Hippocampal formation (tissue), 2 donors: ENCODE measurements at places on chromosomes 3 and 15.

DNA sequence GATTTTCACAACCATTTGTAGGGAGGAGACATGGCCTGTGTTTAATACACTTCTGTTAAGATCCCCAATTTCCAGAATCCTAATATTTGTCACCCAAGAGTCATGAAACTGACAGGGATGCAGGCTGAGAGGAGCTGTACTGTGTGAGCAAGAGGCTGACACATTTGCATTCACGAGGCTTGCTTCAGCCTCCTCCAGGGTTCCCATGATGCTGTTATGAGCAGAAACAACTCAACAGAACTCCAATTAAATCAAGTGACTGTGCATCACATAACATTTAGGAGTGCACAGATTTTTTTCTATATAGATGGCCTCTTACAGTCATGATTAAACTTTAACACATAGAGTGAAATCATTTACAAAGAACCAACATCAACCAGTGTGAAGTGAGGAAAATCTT, 292.3 kb upstream of the STT3B start:
- no peak for DNase-seq

DNA sequence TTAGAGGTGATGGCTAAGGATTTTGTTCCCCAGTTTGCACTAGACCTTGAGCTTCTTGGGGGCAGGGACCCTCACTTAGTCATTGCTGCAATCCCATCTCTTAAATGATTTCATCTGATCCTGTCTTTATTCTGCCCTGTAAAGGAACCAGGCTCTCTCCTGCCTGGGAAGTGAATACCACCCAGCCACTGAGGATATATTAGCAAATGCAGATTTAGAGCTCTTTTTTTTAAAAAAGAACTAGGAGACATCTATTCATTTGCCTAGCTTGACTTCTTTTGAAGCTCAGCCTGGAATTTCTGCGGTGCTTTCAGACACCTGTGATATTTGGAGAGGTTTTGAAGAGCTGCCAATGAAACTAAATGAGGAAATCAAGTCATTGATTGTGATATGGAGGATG, 41.8 kb downstream of the CA12 start:
- DNase-seq = no peak

- no peak for DNase-seq
Measured at GRCh38 chr15:44308889-44309288, 20.4 kb downstream of the GOLM2 start.

DNA sequence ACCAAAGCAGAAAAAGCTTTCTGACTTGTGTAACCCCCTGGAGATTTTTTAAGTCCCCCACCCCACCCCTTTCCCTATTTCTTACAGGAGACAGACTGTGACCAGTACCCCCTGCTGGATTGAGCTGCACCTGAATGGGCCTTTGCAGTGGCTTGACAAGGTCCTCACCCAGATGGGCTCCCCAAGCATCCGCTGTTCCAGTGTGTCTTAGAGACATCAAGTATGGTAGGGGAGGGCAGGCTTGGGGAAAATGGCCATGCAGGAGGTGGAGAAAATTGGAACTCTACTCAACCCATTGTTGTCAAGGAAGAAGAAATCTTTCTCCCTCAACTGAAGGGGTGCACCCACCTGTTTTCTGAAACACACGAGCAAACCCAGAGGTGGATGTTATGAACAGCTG, 64.1 kb downstream of the AAGAB start:
- no peak for DNase-seq

GRCh38 chr15:31149088-31149505, 47.6 kb upstream of the TRPM1 start:
- DNase-seq = no peak

DNA sequence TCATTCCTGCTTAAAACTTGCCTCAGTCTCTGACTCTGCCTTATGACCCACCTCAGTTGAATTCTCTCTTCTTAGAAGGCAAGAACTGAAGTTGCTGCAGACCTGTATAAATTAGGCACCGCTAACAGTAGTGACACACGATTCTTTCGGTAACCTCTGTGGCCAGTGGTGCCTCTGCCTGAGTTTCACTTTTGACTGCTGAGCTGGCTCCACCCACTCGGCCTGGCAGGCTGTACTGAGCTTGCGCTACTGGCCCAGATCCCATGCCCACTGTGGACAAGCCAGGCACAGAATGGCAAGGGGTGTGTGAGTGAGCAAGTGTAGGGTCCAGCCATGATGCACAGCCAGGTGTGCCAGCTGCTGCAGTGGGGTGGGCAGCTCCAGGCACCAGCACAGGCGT, 19.1 kb upstream of the EIF1B start:
- no peak for DNase-seq

DNA sequence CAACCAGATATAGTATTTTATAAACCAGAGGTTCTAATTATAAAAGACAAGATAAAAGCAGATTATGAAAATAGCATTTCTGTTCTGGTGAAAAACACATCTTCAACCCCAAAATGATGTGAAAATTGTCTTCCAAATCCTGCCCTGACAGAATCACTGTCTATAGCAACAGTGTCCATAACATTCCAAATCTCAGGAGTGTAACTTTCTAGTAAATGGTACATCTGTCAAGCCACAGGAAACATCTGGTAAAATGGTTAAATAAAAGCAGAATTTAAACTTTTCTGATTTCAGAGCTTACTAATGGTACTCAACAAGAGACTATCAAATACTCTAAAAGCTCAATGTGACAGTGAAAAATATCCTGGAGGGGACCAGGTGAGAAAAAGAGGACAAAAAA, 60.5 kb downstream of the VGLL4 start:
- DNase-seq = no peak
